ENCODE measurements at places on chromosomes 5 and 9.

DNA sequence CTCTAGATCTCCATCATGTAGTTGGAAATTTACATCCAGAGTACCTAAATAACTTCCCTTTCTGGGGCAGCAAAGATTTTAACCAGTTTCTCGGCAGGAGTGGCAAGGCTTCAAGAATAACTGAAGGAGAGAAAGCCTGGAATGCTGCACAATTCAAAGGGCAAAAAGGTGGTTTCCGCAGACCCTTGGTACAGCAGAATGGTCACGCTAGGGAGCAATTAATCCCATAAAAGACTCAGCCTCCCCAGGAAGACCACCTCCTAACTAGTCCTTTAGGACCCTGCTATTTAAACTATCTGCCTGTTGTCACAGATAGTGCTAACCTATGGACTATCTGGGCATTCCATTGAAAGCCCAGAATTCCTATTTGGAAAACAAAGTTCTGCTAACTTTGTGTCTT lies 3.6 kb downstream of the HTR1A start:
- DNase-seq = no peak

DNA sequence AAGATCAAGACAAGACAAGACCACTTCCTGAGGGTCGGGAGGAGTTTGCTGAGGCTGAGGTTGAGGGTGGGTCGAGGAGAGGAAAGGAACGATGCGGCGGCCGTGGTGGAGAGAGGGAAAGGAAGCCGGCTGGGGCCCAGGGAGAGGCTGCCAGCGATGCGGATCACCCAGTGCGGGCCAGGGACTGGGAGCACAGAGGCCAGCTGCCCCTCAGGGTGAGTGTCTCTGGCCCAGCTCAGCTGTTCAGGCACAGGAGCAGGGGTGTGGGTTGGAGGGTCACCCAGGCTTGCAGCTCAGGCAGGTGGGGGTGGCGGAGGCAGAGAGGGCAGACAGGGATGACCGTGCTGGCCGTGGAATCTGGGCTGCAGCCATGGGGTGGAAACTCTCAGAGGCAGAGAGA lies 99.5 kb downstream of the FGF18 start:
- DNase-seq = no peak

GRCh38 chr5:108602830-108603229 lies 144.9 kb upstream of the FER start:
- no peak for DNase-seq

DNA sequence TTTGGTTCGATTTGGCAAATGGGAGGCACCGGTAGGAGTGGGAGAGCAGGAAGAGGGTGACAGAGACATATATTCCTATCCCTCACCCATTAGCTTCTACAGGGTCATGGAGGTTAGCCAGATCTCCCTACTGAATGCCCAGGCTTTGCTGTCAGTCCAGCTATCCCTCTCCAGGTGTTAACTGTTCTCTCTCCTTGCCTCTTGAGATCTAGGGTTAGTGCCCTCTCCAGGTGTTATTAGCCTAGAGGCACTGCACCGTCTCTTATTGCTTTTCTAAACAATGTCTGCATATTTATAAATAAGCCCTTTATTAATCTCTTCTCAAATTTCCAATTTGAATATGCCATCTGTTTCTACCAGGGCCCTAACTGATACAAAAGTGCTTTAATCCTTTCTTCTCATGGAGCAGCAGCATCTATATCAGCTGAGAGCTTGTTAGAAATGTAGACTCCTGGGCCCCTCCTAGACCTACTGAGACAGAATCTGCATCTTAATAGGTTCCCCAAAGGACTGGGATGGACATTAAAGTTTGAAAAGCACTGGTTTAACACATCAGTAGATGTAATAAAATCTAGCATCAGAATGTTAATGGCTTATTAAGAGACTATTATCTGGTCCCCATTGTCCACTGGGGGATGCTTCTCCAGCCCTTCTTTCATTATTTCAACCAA lies 322.5 kb upstream of the SLC24A2 start:
- DNase-seq = no peak

DNA sequence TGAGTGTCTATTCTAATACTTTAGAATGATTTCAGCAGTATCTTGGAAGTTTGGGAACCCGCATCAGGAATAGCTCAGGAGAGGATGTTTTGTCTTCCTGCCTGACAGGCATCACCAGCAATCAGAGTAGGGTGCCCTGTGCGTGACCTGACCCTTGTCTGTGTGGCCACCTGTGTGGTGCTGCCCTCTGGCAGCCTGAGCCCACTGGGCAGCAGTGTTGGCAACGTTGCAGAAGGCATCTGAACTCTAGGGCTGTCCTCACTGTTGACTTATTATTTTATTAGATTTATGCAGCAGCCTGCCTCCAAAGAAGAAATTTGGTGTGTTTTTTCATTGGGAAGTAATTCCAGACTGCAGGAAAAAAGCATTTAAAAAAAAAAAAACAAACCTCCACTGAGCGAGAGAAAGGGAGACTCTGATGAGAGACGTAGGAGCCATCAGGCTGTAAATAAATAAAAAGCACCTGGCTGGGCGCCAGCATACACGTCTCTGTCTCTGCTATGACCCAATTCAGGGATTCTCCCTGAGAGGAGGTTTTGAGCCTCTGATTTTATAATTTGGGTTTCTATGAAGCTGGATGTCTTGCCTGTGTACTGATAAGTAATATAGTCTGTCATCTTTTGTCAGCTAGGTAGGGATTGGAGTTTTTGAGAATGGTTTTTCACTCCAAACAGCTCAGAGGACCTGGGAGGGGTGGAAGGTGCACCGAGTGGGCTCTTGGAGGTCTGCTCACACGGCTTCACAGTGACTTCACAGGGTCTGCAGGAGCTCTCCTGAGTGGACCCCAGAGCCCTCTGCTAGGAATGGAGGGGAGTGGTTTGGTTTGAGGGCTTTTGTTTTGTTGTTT lies 49.0 kb downstream of the FAM78A start:
- no peak for DNase-seq

DNA sequence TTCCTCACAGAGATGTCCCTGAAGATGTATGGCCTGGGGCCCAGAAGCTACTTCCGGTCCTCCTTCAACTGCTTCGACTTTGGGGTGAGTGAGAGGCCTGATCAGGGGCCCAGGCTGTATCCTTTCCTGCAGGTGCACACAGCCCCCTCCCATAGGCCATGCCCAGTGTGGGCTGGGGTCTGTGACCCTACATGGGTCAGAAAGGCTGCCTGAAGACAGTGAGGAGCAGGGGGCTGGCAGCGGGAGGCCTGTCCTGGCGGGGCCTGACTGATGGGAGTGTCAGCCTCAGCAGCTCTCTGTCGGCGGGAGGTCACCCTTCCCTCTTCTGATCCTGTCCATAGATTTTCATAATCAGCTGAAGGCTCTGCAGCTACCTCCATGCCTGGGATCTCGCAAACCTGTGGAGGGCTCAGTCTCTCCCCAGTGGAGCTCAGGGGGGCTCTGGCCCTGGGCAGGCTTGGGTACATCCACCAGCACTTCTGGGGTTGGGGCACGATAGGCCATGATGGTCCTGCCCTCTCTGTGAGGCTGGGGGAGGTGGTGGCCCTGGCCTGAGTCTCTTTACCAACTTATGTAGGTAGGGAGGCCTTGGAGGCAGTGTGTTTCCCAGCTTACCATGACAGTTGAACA lies 98.5 kb downstream of the CACNA1B start:
- no peak for DNase-seq

DNA sequence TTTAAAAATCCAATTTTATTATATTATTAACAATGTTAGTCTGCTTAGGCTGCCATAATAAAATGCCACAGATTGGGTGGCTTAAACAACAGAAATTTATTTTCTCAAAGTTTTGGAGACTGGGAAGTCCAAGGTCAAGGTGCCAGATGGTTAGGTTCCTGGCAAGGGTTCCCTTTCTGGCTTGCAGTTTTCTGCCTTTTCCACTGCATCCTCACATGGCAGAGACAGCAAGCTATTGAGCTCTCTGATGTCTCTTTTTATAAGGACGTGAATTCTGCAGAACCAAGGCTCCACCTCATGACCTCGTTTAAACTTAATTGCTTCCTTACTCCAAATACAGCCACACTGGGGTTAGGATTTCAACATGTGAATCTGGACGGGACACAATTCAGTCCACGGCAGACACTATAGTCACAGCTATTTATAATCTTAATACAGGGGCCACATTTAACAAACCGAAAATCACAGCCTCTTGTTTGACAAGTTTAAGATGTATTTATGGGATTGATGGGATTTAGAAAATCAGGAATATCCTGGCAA lies 174.9 kb upstream of the PUM3 start:
- no peak for DNase-seq

DNA sequence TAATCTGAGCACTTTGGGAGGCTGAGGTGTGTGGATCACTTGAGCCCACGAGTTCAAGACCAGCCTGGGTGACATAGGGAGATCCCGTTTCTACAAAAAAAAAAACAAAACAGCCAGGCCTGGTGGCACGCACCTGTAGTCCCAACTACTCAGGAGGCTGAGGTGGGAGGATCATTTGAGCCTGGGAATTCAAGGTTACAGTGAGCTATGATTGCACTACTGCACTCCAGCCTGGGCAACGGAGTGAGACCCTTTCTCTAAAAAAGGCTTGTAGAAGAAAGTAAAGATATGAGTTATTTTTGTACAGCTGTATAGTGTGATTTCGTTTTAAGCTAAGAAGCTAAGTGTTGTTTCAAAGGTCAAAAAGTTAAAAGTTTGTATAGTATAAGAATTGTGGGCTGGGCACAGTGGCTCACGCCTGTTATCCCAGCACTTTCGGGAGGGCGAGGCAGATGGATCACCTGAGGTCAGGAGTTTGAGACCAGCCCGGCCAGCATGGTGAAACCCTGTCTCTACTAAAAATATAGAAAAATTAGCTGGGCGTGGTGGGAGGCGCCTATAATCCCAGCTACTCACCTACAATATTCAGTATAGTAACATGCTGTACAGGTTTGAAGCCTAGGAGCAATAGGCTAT lies 18.8 kb downstream of the UBE2R2 start:
- no peak for DNase-seq

- DNase-seq = no peak
Measured at GRCh38 chr5:40991981-40992559, 79.1 kb downstream of the MROH2B start.

DNA sequence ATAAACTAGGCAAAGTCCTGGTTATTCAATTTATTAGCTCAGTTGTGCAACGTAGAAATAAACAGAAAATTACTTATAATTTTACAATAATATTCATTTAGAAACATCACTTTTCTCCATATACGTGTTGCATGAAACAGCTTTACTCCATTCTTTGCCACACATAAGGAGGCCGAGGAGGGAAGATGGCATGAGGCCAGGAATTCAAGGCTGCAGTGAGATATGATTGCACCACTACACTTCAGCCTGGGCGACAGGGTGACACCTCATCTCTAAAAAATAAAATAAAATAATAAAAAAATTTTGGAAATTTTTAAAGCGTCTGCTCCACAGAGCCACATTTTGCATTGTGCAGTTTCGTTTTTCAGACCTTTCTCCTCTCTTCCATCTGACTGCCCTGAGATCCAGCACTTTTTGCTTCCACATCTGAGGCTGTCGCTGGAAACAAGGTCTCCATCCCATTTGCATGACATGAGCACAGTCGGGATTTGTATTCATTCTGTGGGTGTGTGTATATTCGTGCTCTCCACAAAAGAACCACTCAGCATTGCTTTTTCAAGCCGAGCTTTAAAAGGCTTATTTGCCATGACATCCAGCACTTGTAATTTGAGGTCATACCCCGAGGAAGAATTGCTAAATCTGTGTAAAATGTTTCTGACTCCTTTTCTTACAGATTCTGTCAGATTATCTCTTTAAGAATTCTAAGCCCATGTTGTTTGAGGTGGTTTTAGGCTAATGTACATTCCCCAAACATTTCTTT lies 98.6 kb upstream of the MSX2 start:
- DNase-seq = no peak

DNA sequence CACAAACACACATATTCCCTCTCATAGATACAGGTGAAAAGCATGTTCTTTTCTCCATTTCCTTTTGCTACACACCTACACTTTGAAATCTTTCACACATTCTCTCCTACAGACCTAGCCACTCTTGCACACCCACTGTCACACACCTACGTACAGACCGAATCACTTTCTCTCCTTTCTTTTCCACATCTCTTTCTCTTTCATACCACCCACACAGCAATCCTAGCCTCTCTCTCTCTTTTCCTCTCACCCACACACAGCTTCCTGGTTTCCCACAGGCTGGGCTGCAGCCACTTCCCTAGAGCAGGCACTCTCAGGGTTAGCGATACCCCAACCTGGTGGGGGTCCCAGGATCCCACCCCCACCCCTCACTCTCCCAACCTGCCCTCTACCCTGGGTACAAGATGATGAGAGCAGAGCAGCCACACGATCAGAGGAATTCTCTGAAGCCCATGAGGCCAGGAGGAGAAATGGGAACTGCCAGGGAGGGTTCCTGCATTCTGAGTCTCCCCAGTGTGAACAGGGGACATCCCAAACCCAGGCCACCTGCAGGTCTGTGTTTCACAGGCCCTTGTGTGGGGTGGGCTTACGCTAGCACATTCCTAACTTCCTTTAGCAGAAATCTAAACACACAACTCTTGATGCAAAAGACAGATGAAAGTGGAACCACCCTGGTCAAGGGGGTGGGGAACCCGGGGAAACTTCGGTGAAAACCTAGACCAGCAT lies 17.1 kb upstream of the SYNPO start:
- no peak for DNase-seq

DNA sequence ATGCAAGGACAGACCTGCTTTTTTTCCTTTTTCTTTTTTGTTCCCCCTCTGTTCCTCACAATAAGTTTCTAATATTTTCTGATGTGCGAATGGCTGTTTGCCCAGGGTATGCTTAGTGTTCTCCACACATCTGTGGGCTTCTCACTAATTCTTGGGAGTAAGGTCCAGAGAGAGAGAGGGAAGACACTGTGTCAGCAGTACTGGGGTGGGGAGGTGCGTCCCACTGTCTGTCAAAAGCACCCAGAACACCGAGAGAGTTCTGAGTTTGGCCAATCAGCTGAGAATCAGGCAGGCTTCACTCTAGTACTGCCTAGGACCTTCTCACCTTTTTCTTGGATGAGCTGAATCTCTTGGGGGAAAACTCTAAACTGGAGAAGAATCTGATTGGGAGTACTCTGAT lies 61.8 kb downstream of the ELL2 start:
- DNase-seq = no peak

DNA sequence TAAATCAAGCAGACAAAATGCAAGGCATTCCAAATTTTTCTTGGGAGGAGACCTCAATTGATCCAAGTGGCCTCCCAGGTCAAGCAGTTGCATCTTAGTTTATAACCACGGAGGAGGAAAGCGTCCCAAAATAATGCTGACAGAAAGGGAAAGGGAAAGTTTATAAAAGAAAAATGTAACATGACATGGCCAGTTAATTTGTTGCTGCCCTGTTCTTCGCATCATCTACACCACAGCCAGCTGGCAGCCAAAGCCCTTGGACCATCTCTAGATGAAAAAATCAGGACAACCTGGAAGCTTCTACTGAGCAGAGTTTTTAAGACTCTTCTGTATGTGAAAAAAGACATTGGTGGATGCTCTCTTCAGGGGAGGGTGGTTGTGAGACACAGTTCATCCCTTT lies 128.8 kb upstream of the FBXL7 start:
- no peak for DNase-seq

GRCh38 chr5:72940082-72940481 lies 15.8 kb upstream of the FCHO2 start:
- DNase-seq = no peak

- DNase-seq = no peak
Measured at GRCh38 chr9:77714077-77714549, 66.0 kb upstream of the GNA14 start.
